ENCODE measurements at places on chromosomes 2 and 18.

GRCh38 chr2:102397209-102397608 lies 25.8 kb upstream of the IL18RAP start:
- no peak for DNase-seq

DNA sequence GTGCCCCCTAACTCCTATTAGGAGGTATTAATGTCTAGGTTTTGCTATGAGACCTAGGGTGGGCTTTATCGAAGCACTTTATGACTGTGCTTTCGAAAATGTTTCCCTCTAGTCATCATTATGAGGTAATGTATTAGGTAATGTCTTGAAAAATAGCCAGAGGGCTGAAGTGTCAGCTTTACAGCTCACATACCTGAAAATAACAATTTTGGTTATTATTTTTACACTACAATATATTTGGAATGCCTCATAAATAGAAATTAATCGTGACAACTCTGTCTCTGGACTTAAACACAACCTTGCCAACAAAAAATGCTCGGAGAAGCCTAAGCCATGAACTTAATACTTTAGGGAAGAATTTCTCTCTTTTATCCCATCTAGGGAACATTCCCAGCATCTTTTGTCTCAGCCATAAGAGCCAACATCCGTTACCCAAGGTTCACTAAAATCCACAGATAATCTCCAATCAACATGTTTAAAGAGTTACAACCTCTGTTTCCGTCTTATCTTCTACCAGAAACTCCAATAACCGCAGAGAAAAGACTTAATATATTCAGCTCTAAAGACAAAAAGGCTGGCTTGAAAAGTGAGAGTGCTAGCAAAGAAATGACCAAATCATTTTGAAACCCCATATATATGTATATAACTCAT lies 130.9 kb upstream of the RND3 start:
- no peak for DNase-seq

GRCh38 chr2:12678186-12678585 lies 38.5 kb upstream of the TRIB2 start:
- DNase-seq = no peak

GRCh38 chr18:46405832-46406538 lies 251.0 kb downstream of the LOXHD1 start:
- DNase-seq = no peak

- no peak for DNase-seq
These were observed 82.8 kb downstream of the SLC25A12 start for GRCh38 chr2:171811245-171811628.

- no peak for DNase-seq
These were observed 32.5 kb upstream of the IL1RL1 start for GRCh38 chr2:102278720-102279390.

DNA sequence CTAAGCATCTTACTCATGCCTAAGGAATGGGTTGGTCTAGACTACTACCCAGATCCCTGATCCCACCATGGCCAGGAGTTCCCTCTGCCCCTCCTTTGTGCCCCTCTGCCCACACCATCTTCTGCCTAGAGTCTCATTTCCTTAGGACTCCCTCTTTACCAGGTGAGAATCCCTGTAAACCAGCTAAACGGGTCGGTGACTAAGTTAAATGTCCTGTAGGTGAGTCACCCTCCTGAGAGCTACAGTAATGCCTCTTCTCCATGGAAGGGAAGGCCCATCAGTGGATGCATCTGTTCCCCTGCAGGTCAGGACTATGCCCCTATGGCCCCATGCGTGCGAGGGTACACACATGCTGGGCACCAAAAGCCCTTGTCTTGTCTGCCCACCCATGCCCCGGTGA lies 25.4 kb downstream of the PTGR3 start:
- no peak for DNase-seq

DNA sequence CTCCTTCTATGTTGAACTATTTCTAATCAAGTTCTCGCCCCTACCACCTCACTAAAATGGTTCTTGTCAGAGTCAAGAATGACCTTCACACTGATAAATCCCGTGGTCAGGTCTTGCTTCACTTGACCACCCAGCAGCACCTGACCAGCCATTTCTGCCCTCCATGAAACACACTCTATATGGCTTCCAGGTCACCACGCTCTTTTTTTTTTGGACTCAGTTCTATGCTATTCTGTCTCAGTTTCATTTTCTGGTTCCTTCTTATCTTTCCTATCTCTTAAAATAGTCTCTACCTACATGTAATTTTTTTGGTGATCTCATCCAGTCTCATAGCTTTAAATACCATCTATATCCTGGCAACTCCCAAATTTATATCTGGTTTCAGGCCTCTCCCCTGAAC lies 11.4 kb downstream of the EIF2AK3 start:
- no peak for DNase-seq

DNA sequence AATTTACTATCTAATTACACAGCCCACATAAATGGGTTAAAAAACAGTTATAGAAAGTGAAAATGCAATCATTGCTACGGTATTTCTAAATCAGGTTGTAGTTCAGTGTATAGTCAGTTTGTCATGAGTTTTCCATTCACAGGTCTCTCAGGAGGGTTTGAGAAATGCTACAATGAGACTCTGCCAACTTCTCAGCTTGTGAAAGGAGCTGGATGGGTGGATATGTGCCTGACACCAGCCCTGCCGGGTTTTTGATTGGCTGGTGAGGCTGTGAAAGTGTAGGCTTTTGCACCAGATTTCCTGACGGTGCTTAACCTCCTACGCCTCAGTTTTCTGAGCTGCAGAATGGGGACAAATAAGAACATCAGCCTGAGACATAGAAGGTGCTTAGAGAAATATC lies 102.6 kb upstream of the SMIM21 start:
- DNase-seq = no peak

- DNase-seq = no peak
These were observed 23.2 kb downstream of the KCNIP3 start for GRCh38 chr2:95320344-95320712.

- no peak for DNase-seq
These were observed 20.3 kb downstream of the GKN2 start for GRCh38 chr2:68932402-68932801.

GRCh38 chr2:156675896-156676295 lies 239.7 kb downstream of the GPD2 start:
- no peak for DNase-seq

- no peak for DNase-seq
These were observed 47.8 kb upstream of the RHOB start for GRCh38 chr2:20398956-20399567.

DNA sequence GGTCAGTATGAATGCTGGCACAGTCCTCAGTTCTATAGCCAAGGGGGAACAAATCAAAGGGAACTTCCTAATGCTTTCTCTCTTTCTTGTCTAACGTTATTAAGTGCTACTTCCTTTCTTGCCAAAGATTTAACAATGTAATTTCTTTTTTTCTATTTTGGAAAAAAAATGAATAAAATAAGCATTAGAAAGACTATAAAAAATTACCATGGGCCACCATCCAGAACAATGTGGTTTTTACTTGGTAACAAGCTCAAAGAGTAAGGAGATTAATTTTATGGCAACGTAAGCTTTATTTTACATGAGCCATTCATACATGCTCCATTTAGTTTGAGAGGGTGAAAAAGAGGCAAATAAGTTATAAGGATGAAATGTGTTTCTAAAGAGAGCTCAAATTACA lies 40.1 kb downstream of the SERPINE2 start:
- no peak for DNase-seq

DNA sequence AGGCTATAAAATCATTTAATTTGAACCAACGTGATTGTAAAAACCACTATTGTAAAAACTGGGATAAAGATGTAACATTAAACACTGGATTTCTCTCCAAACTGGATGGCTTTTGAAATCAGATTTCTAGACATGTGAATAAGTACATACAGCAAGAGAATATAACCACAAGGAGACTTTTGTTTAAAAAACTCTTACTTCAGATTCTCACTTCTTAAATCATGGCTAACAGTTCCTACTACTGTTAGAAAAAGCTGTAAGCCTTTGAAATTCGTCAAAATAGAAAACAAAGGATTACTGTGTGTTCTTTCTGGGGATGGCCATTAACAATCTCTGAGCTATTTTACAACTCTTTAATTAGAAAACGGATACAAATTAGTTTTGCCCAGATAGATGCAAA lies 39.4 kb upstream of the SH3BP4 start:
- no peak for DNase-seq

GRCh38 chr2:2107627-2108026 lies 223.4 kb downstream of the MYT1L start:
- no peak for DNase-seq

DNA sequence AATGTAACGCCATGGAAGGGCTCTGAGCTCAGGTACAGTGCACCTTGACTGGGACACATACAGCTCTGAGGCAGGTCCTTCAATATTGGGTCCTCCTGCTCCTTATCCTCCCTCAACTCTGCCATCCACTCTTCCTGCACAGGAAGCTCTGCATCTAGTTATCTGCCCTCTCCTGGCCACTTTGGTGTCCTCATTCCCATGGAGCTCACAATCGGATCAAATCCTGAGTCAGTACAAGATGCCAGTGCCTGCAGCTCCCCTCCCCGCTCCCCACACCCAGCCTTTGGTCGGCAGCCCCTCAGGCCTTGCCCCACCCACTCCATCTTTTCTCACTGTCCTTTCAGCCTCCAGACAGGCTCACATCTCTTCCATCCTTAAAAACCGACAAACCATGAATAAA lies 58.0 kb downstream of the LRRFIP1 start:
- DNase-seq = no peak

- peak; percentile 8 for DNase-seq
These were observed 79.0 kb downstream of the TTC21B start for GRCh38 chr2:165874445-165875039.

GRCh38 chr2:166238176-166238575 lies 110.4 kb upstream of the SCN1A start:
- no peak for DNase-seq

- DNase-seq = no peak
These were observed 43.3 kb upstream of the SETBP1 start for GRCh38 chr18:44637210-44638033.

GRCh38 chr2:8893978-8894820 lies 56.8 kb upstream of the KIDINS220 start:
- no peak for DNase-seq

GRCh38 chr2:200129721-200130462 lies 174.5 kb downstream of the MAIP1 start:
- DNase-seq = no peak
